ENCODE measurements at places on chromosomes 2 and 18.

GRCh38 chr18:13173578-13174145, 44.9 kb upstream of the LDLRAD4 start:
- no peak for DNase-seq

GRCh38 chr18:9482790-9483189, 7.5 kb downstream of the RALBP1 start:
- DNase-seq: no peak

GRCh38 chr2:221567809-221568208, 4.3 kb downstream of the EPHA4 start:
- DNase-seq: no peak

DNA sequence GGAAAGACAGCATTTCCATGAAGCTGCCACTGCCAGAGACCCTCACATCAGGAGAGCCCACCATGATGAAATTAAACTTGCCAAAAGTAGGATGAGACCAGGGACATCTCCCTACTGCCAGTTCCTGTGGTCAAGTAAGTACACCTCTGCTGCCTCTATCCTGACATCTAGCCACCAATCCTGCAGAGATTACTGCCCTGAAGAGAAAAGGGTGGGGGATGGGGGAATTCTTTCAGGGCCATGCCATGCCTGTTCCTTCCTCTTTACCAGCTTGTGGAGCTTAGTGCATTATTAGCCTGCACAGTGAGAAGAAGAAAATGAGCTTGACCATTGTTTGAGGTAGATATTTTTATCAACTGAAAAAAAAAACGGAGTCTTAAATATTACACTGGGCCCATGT, 397.2 kb upstream of the CDH2 start:
- no peak for DNase-seq

- DNase-seq: no peak
Measured at GRCh38 chr18:35038881-35039491, 2.2 kb upstream of the MAPRE2 start.

Measured in NCI-H1694 (cell line).